ENCODE measurements at places on chromosomes 1 and 21. TPM values are rescaled to one million over a fixed set of nuclear protein-coding genes. Genes with fewer than 3 reads are reported as not detected.

Gene CLCA2
- not detected for polyA plus RNA-seq

Gene LCE2A
- polyA plus RNA-seq: not detected

Gene SAMD13
- 0.43 TPM for polyA plus RNA-seq

Gene LINGO4
- not detected for polyA plus RNA-seq

Gene NTMT2
- polyA plus RNA-seq: not detected

Gene TTC22
- 2.0 TPM for polyA plus RNA-seq

Gene SOX13
- not detected for polyA plus RNA-seq

DNA sequence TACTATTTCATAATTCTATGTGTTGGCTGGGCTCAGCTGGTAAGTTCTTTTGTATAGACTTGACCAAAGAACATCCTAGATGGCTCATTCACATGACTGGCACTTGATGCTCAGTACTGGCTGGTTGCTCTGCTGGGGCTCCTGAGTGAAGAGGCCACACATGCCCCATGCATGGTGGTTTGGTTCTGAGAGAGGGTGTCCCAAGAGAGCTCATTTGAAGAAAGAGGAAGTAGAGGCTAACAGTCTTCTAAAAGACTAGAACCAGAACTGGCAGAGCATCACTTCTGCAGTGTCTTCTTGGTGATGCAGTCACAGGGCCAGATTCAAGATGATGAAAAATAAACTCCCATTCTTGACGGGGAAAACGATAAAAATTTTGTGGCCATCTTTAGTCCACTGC lies 5.2 kb upstream of the BACH1 start:
- H3K4me1 ChIP-seq: no peaks in the 10 kb centered on the region
- no peak for DNase-seq
- H3K36me3 ChIP-seq: no peaks in the 10 kb centered on the region
- H3K4me3 ChIP-seq: no peak overlapping the region
- no peaks in the 10 kb centered on the region for H3K27me3 ChIP-seq

GRCh38 chr1:204278958-204279357 lies 65.2 kb upstream of the GOLT1A start:
- no peaks in the 10 kb centered on the region for H3K4me1 ChIP-seq
- no peaks in the 10 kb centered on the region for H3K27me3 ChIP-seq
- no peak overlapping the region for H3K27ac ChIP-seq

- no peaks in the 10 kb centered on the region for H3K36me3 ChIP-seq
- H3K4me3 ChIP-seq: no peak overlapping the region
- H3K27me3 ChIP-seq: peaks cover 2% of the 10 kb centered on the region
- H3K4me1 ChIP-seq: no peaks in the 10 kb centered on the region
- no peak overlapping the region for H3K27ac ChIP-seq
Observed at GRCh38 chr1:54976747-54977146, 3.7 kb upstream of the TMEM61 start.

DNA sequence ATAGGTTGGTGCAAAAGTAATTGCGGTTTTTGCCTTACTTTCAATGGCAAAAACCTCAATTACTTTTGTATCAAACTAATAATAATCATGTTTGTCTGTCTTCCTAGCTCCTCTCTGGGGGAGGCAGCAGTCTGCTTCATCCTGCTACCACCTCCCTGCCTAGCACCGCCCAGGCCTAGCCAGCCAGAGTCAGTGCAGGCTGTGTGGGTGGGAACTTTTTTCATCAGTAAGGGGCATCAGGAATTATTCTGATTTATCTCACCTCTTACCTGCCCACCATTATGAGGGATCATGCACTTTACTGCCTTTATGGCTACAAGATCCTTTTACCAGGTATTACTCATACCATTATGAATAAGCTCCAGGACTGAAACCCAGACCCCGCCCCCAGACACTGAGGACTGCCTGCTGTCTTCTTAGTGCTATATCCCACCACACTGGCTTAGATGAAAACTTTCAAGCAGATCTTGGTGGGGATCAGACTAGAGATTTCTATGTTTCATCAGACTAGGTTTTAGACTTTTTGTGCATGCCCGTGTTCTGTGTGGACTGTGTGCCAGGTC lies 116.4 kb downstream of the PBX1 start:
- no peak overlapping the region for H3K4me3 ChIP-seq
- H3K4me1 ChIP-seq: no peaks in the 10 kb centered on the region
- no peak overlapping the region for H3K27ac ChIP-seq
- H3K27me3 ChIP-seq: no peaks in the 10 kb centered on the region
- H3K36me3 ChIP-seq: no peaks in the 10 kb centered on the region

DNA sequence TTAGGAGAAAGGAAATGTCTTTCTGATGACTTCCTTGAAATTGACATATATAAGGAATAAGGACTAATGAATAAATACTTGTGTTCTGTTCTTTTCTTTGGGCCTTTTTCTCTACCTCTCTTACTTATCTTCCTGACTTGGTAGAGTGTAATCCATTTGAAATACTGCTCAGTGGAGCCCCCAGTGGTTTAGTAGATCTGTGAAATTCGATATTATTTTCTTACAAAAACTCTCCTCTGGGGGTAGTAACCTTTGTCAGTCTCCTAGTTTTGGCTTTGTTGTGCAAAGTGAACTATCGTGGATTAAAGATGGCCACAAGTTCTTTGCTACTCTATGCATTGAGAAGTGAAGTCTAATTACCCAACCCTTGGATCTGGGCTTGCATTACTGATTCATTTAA lies 48.8 kb downstream of the DUSP10 start:
- DNase-seq: no peak
- no peaks in the 10 kb centered on the region for H3K4me1 ChIP-seq
- no peak overlapping the region for H3K27ac ChIP-seq
- H3K27me3 ChIP-seq: no peaks in the 10 kb centered on the region

- H3K36me3 ChIP-seq: no peaks in the 10 kb centered on the region
- no peak within 1 kb of the TSS for H3K4me3 ChIP-seq
- peaks cover 19% of the 10 kb centered on the region for H3K27me3 ChIP-seq
- H3K4me1 ChIP-seq: peaks cover 6% of the 10 kb centered on the region
- H3K27ac ChIP-seq: no peak within 1 kb of the TSS
Observed at GRCh38 chr1:22143065-22144033, at the start of gene WNT4. Gene WNT4, minus strand, starts transcription at chr1:22143097. Its CDS starts 175 bp downstream, at chr1:22142922.

DNA sequence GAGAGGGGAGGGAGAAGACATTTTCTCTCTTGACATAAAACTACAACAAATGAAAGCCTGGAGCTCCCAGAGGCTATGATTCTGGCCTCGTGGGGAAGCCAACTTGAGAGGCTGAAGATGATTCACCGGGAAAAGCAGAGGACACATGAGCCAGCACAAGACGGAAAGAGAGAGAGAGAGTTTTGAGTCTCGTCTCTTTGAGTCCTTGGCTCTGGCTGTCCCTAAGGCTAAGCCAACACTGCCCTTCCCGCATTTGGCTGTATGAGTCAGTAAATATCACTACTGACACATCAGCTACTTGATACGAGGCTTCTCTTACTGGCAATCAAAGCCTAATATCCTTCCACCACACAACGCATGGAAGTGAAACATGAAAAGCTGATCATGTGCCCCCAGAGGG lies 95.5 kb downstream of the GRIK3 start:
- H3K27ac ChIP-seq: no peak overlapping the region
- peaks cover 5% of the 10 kb centered on the region for H3K27me3 ChIP-seq
- no peaks in the 10 kb centered on the region for H3K4me1 ChIP-seq
- H3K36me3 ChIP-seq: no peaks in the 10 kb centered on the region
- H3K4me3 ChIP-seq: no peak overlapping the region
- no peak for DNase-seq

GRCh38 chr1:228305721-228306152 lies 97.9 kb downstream of the OBSCN start:
- no peaks in the 10 kb centered on the region for H3K27me3 ChIP-seq
- DNase-seq: no peak
- no peaks in the 10 kb centered on the region for H3K36me3 ChIP-seq
- H3K4me1 ChIP-seq: no peaks in the 10 kb centered on the region

GRCh38 chr1:90579212-90579802 lies 137.8 kb downstream of the BARHL2 start:
- no peak for DNase-seq
- H3K4me3 ChIP-seq: no peak overlapping the region
- H3K27me3 ChIP-seq: no peaks in the 10 kb centered on the region
- H3K4me1 ChIP-seq: no peaks in the 10 kb centered on the region

GRCh38 chr1:196400478-196401451 lies 207.5 kb downstream of the KCNT2 start:
- H3K27ac ChIP-seq: no peak overlapping the region
- no peak overlapping the region for H3K4me3 ChIP-seq

DNA sequence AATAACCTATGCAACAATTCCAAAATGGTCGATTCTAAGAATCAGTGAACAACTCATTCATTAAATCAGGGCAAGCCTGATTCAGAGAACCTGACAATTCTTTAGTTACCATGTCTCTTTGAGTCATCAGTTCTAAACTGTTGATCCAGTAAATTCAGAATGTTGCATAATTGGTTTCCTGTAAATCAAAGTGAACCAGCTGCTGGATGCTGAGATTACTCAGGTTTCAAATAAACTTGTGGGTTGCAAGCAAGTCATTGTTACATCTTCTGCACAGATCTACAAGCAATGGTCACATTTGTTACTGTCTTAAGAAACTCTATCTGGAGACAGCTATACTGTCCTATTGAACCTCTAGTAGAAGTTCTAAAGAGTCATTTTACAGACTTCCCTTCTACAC lies 16.5 kb downstream of the PLA2G2D start:
- H3K27me3 ChIP-seq: peaks cover 3% of the 10 kb centered on the region
- H3K36me3 ChIP-seq: no peaks in the 10 kb centered on the region

- H3K27me3 ChIP-seq: no peaks in the 10 kb centered on the region
- no peak overlapping the region for H3K27ac ChIP-seq
- H3K36me3 ChIP-seq: peaks cover 9% of the 10 kb centered on the region
- no peak overlapping the region for H3K4me3 ChIP-seq
- DNase-seq: no peak
Observed at GRCh38 chr1:243291292-243291691, 35.5 kb downstream of the SDCCAG8 start.

DNA sequence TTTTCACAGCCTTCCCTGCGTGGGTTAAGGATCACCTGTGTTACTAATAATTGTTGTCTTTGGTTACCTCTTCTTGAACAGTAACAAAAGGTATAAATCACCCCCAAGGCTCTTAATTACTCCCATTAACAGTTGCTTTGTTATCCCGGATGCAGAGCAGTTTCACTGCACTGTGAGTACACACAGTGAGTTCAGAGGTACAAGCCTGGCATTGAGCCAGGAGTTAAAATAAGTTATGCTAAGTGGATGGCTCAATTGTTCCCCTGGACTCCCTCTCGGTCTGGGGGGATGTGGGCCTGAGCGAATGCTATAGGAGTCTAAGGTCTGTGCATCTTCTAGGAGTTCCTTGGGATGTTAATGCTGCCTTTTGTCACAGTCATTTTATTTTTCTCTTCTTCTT lies 258.3 kb downstream of the ATG4C start:
- DNase-seq: no peak
- H3K4me1 ChIP-seq: no peaks in the 10 kb centered on the region
- H3K27ac ChIP-seq: no peak overlapping the region
- no peaks in the 10 kb centered on the region for H3K36me3 ChIP-seq
- H3K27me3 ChIP-seq: no peaks in the 10 kb centered on the region

- H3K27ac ChIP-seq: peak overlapping the region; percentile 50
- H3K36me3 ChIP-seq: no peaks in the 10 kb centered on the region
- H3K4me3 ChIP-seq: peak overlapping the region; percentile 31
- no peak for DNase-seq
- no peaks in the 10 kb centered on the region for H3K27me3 ChIP-seq
- H3K4me1 ChIP-seq: no peaks in the 10 kb centered on the region
Observed at GRCh38 chr1:185694081-185694480, 40.1 kb upstream of the HMCN1 start.
